NCI-H1105 treated with DMSO at 0.1 percent for 48 hours (cell line): ENCODE measurements at places on chromosomes 7 and 10.
A peak's percentile ranks its signal among the peaks of the same experiment; 100 is the strongest.

DNA sequence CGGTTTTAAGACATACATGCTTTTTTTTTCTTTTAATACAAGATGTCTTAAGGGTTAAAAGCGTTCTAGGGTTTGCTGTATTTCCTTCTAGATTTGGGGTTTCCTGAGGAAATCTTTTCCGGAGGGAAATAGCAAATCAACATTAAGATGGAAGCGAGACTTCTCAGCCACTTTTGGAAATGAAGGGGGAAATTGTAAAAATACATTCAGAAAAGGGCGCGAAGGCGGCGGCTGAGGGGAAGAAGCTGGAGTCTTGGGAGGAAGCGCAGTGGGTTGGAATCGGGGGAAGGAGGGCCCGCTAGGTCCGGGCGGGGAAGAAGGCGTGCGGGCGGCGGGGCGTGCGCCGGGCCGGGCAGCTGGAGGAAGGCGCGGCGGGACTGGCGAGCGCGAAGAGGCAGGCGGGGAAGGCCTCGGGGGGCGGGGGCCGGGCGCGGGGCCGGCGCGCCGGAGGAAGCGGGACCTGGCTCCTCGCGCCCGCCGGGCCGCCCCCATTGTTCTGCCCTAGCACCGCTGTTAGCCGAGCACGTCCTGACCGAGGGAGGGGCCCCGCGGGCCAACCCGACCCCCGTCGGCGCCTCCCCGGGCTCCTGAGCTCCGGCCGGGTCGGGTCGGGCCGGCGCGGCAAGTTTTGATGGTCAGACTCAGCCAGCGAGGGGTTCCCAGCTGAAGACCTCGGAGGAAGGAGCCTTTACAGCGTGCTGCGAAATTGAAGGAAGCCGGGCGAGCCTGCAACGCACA is 1.5 kb upstream of the SKIDA1 start:
- DNase-seq = peak; percentile 38

DNA sequence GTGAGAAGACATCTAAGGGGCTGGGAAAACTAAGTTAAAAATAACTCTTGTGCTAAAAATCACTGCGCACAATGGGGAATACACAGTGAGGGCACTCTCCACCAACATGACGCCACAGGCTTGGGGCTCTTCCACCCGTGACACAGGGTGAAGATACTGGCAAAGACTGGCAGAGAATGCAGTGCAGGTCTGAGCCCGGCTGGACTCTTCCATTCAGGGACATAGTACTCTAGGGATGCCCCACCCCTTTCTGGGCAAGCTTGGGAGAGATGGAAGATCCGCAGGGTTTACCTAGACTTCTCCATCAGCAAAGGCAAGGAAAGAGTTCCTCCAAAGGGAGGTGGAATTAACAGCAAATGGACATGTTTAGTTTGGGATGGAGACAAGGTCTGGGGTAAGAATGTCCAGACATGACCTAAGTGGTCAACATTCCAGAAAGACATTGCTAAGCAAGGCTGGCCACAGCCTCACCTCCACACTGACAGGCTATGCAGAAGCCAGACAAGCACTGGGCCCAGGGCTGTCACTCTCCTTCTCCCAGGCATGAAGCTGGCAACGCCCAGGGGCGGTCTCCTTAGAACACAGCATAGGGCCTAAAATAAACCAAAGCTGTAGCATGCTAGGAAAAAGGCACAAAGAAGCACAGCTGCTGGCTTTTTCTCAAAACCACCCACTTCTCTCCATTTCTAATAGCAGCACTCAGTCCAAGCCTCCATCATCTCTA is 28.1 kb downstream of the XPNPEP1 start:
- DNase-seq = no peak

GRCh38 chr10:103186128-103186527 is 6.9 kb downstream of the NT5C2 start:
- no peak for DNase-seq

GRCh38 chr10:44725404-44725803 is 185.7 kb upstream of the TMEM72 start:
- DNase-seq = no peak

- no peak for DNase-seq
These were observed 12.3 kb downstream of the CREB3L2 start for GRCh38 chr7:137989590-137989989.
